ENCODE measurements at places on chromosomes 2 and 18.

GRCh38 chr2:99734236-99734635 lies 244.4 kb upstream of the REV1 start:
- DNase-seq, result no peak

GRCh38 chr2:118969734-118970395 lies 27.9 kb downstream of the MARCO start:
- no peak for DNase-seq

DNA sequence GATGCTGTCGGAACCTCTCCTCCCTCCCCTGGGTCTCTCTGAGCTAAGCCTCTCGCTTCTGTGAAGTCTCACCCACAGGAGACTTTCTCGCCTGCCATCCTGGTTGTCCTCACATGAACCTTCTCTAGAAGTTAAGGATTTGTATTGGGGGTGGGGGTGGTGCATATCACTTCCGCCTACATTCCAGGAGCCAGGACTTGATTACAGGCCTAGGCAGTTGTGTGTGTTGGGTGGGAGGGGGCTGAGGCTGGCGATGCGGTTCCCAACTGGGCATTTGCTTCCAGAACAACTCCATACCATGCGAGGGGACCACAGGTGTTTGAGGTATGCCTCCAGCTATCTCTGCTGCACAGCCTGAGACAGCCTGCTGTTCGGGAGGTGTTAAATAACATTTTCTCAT lies 56.8 kb upstream of the MGAT4A start:
- DNase-seq, result no peak

- DNase-seq, result no peak
Measured at GRCh38 chr2:223328578-223328977, 273.6 kb downstream of the SCG2 start.

GRCh38 chr2:5725794-5726463 lies 33.7 kb downstream of the SOX11 start:
- no peak for DNase-seq

DNA sequence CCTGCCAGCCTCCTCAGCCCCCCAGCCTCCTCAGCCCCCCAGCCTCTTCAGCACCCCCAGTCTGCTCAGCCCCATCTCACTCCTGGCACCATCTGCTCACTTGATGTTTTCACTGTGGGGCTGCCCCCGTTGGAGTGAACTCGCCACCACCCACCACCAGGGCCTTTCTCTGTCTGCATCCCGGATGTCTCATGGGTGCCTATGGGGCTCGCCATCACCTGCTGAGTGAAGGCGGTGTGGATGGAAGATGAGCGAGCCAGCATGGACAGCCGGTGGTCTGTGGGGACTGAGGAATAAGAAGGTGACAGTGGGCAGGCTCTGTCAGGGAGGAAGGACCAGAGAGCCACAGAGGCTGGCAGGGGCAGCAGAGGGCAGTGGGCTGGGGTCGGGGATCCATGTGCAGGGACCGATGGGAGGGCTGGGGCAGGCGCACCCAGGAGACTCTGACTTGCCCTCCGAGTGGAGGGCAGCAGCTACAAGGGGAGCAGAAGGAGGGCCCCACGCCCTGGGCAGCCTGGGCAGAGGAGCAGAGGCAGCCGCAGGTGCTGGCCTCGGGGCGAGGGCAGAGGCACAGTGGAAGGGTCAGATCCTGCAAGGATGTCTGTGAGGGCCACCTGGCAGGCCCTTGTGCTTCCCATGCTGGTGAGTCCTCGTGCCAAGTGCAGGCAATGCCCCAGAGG lies 74.7 kb upstream of the ODC1 start:
- no peak for DNase-seq

DNA sequence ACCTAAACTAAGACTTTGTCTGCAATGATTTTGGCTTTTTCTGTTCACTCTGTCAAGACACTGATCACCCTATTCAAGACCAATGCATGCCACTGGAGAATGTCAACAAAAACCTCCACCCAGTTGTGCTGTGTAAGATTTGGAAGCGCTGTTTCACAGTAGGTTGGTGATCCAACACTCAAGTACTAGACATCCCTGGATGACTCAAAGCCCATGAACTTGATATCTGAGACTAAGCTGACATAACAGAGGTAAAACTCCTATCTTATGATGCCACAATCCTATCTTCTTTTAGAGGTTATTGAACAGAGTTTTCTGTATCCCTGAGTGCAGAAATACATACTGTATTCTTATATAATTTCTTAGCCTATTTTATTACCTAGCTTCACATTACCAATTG lies 251.3 kb upstream of the ETAA1 start:
- no peak for DNase-seq

DNA sequence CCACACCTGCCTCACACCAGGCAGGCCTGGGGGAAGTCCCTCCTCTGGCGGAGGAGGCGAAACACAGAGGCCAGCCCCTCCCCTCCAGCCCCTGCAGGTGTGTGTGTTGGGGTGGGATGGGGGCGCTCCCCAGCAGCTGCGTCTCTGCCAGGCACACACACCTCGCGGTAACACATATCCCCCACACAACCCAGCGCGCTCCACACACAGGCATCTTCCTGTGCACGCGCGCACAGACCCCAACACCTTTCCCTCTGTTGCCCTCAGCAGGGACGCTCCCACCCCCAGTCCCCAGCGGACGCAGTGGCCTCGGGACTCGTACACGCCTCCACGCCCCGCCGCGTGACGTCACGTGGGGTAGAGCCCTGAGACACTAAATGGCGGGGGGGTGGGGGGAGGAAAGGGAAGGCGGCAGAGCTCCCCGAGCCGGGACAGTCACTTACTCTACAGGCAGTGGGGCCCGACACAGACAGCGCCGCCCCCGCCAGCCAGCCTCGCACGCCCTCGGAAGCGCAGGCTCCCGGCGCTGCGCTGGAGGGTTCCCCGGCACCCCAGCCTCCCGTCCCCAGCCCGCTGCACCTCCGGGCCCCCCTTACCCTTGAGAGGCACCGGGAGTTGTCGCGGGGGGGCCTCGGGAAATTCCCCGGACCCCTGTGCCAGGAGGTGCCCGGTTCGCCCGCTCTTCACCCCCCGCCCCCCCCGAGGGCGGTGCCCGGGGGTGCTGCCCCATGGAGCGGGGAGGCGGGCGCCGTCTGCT lies at the start of gene WNT10A:
WNT10A (plus strand) TSS at position 751 of the 757 bp plus-strand sequence. CDS start 144 bp downstream, outside the sequence.
- peak; percentile 53 for DNase-seq

DNA sequence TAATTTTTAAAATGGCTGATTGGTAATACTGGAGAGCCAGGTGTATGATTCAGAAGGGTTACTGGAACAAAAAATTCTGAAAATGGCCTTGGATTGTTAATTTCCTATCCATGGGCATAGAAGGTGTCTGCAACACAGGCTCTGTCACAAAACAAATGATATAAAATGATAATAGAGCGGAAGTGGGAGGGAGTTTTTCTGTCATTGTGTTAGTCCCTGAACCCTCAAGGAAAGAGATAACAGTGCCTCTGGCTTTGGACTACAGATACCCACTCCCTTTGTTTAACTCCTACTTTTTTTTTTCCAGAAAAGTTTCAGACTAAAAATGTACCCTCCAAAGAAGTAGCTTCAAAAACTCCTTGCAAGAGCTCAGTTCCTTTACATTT lies 28.0 kb upstream of the YES1 start:
- DNase-seq, result no peak

- DNase-seq, result no peak
Measured at GRCh38 chr2:207503234-207503633, 26.5 kb upstream of the CREB1 start.

DNA sequence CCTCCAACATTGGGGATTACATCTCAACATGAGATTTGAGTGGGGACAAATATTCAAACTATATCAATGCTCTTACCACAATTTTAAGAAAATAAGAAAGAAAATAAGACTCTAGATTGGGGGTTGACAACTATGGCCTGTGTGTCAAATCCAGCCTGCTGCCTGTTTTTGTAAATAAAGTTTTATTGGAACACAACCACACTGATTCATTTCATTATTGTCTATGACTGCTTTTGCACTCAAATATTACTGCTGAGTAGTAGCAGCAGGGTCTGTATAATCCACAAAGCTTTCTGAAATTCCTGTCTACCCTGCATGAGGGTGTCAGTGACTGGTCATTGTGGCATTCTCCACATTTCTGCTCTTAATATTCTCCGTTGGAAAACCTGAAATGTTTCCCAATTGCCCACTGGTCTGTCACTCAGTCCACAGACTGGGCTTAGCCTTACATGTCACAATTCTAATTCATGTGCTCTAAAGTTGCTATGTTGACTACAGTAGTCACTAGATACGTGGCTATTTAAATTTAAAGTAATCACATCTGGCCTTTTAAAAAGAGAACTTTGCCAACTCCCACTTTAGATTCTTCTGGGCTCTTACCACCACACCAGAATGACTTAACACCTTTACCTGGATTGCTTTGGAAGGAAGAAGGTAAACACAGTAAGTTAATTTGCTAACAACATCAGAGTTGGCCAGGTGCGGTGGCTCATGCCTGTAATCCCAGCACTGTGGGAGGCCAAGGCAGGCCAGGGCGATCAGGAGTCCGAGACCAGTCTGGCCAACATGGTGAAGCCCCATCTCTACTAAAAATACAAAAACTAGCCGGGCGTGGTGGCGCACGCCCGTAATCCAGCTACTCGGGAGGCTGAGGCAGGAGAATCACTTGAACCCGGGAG lies 86.9 kb downstream of the CLHC1 start:
- DNase-seq, result no peak

All from activated T-cell treated with anti-CD3 and anti-CD28 coated beads for 24 hours (primary cell).